Epithelial cell of prostate (primary cell): ENCODE measurements at places on chromosomes 1 and 21.

DNA sequence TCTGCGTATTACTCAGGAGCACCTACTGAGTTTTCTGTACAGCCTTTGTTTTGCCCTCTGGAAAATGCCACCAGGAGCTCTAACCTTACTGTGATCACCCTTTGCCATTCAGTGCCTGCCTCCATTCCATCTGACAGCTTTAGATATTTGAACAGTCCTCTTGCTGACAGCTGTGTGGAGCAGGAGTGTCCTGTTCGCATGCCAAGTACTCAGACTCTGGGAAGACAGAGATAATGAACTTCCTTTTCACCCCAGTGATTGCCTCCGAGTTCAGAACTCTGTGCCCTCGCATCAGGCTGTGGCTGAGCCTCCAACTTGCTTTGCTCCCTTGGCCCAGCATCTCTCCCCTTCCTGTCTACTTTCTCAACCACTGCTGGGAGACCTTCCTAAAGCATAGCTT is 74.0 kb downstream of the CACNA1E start:
- DNase-seq, result no peak

DNA sequence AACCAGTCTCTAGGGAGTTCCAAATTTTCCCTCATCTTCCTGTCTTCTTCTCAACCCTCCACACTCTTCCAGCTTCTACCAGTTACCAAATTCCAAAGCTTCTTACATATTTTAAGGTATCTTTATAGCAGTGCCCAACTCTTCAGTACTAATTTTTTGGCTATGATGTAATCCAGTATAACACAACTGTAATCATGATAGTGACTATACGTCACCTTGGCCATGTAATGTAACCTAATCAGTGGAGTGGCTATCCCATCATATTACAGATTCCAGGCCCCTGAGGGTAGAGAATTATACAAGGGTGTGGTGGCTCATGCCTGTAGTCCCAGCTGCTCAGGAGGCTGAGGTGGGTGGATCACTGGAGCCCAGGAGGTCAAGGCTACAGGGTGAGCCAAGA is 143.2 kb downstream of the CLEC20A start:
- DNase-seq, result no peak

DNA sequence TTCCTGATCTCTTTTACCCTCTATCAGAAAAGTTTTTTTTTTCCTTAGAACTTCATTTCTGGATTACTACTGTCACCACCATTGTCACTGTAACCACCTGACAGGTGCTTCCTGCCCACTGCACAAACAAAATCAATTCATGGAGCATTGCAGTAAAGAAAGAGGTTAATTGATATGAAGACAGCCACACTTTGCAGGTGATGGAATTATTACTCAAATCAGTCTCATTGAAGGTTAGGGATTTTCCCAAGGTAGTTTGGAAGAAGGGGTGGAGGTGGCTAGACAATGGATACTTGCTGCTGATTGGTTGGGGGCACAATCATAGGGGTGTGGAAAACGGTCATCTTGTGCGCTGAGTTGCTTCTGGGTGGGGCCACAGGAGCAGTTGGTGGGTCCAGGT is 230.8 kb upstream of the CACYBP start:
- no peak for DNase-seq

GRCh38 chr1:50710099-50710498 is 250.0 kb downstream of the FAF1 start:
- DNase-seq, result no peak

GRCh38 chr1:239879321-239880170 is 212.1 kb upstream of the FMN2 start:
- no peak for DNase-seq

- DNase-seq, result no peak
Measured at GRCh38 chr1:235277709-235278108, 50.3 kb downstream of the ARID4B start.
